COLO829 (cell line): ENCODE measurements at places on chromosomes 12 and 14.

DNA sequence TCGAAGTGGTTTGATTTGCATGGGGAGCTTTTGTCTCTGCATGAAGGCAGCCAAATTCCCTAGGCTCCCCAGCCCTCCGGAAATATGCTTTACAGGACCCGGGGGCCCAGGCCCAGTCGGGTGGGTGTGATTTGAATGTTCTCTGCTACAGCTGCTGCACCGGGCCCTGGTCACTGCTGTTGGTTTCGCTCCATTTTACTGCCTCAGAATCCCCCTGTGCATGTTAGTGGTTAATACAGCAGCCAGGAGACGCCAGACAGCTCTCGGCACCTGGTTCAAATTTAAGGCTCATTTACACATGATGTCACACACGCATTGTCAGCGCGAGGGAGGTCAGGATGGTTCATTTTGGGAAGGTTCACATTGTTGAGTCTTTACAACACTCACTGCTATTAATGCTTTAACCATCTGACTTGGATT is 99.6 kb downstream of the SLC38A6 start:
- DNase-seq: no peak

DNA sequence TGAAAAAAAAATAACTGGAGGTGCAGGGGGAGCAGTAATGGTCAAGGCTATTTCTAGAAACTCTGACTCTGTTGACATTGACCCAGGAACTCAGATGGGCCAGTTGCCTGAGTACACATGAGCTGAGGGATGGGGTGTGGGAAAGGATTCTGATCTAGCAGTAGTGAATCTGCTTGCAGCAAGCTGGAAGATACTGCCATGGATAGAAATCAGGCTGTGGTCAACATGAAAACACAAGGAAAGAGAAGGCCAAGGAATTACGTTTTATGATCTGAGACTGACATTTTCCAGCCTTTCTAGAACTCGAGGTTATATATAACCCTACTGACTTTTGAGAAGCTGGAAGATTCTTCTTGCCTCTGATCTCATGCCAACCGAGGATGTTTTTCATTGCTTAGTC is 90.0 kb downstream of the ANO6 start:
- no peak for DNase-seq

DNA sequence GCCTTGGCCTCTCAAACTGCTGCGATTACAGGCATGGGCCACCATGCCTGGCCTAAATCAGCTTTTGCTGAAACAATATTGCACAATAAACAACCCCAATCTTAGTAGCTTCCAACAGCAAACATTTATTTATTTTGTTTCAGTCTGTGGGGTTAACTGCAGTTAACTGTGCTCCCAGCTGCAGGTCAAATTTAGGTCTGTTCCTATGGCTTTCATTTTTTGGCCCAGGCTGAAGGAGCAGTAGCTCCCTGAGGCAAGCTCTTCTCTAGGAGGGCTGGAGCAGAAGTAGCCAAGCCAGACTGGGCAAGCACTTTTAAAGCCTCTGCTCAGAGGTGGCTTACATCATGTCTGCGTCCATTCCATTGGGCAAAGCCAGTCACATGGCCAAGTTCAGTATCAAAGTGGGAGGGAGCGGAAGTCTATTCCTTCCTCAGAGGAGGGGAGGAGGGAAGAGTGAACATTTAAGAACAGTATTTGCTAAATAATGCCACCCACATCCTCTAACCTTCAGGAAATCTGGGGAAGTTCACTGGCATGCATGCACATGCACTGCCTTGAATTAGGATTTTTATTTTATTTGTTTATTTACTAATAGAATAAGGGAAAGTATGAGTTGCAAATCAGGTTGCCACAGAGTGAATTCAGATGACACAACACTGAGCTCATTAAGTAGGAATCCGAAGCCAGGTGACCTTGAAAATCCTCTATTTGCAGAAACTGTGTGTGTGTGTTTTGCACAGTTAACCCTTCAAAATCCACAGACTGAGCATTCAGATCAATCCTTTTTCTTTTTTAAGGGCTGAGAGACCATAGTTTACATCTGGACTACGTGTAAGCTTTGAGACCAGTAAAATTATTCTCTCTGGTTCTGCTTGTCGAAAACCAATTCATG is 122.0 kb upstream of the SEL1L start:
- no peak for DNase-seq

DNA sequence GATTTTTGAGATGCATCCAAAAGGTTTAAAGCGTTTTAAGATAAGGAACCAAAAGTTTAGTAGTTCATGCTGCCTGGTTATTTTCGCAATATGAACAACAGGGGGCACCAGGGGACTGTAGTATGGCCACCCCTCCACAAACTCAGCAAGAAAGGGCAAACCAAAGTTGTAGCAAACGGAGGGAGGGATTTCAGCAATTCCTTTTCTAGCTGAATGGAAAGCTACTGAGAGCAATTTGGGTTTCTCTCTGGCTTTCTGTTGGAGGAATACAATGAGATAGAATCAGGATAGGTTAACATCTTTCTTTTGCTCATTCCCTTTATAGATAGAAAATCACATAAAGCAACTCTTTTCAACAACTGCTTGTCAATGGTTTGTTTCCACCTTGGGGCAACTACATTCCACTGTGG is 62.5 kb downstream of the DRAM1 start:
- peak; percentile 71 for DNase-seq

DNA sequence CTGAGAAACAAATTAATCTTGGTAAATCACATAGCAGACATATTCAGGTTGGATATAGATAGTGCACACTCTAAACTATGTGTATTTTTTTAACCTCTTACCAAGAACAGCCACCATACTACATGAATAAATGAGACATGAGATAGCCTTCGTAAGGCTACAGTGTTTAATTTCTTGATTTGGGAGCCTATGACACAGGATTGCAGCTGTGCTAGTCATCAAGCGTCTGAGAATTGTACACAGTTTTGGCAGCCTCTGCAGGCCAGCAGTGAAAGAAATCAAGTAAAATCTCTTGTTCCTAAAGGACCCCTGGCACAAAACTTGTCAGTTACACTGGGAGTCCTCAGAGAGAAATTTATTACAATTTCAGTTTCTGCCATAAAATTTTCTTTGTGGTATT is 236.1 kb downstream of the C12orf50 start:
- no peak for DNase-seq

- peak; percentile 35 for DNase-seq
Observed at GRCh38 chr14:51157012-51157411, 62.1 kb upstream of the TRIM9 start.

- DNase-seq: no peak
Observed at GRCh38 chr12:55698241-55698955, 9.3 kb downstream of the ITGA7 start.

- peak; percentile 58 for DNase-seq
Observed at GRCh38 chr12:121858662-121859572, at the start of gene HPD. TSS of gene HPD (minus strand) at chr12:121858859. CDS start at chr12:121858823, 36 bp downstream.

GRCh38 chr12:42262271-42262670 is 24.2 kb upstream of the YAF2 start:
- no peak for DNase-seq

DNA sequence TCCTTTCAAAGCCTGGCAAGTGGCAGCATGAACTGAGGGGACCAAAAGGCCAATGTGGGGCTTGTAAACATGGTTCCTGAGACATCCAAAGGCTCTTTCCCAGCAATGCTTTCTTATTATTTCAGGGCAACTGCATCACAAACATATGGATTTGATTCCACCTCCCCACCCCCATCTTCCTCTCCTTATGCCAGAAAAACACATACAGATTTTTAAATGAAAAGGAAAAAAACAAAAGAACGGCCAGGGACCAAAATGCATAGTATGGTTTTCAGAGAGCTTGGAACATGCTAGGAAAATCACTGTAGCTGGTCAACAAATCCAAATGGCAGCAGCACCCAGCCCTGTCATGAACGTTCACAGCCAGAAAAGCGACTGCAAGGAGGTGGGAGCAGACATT is 167.6 kb downstream of the ANO2 start:
- DNase-seq: no peak

GRCh38 chr14:105605464-105606304 is 79.3 kb downstream of the TMEM121 start:
- DNase-seq: no peak

DNA sequence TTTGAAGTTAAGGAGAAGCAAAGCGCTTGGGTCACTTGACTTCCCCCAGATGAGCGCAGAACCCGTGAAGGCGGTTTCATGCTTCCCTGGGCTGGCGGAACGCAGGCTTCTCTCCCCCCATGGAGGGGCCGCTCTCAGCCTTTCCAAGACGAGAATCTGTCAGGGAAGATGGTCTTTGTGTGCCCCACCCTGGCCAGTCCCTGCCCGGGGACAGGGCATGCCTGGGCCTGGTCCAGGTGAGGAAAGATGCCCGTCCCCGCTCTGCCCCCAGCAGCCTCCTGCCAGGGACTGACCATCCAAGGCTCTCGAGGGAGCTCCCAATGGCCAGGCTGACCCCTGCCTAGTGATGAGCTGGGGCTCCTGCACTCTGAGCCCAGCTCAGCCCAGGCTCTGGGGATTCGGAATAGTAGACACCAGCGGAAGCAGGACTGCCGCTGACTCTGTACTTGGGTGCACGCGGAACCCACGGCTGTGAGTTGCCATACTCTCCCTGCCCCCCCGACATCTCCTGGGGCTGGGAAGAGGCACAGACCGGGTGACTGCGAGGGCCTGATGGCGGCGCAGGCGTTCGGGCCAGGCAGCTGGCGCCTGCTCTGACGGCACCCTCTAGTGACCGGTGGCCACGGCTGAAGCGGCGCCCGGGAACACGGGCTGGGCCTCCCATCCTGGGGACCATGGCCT is 142.2 kb upstream of the FKBP4 start:
- no peak for DNase-seq

GRCh38 chr12:80794551-80794950 is 77.8 kb downstream of the MYF5 start:
- no peak for DNase-seq

GRCh38 chr12:1885599-1886245 is 32.7 kb downstream of the CACNA2D4 start:
- no peak for DNase-seq

DNA sequence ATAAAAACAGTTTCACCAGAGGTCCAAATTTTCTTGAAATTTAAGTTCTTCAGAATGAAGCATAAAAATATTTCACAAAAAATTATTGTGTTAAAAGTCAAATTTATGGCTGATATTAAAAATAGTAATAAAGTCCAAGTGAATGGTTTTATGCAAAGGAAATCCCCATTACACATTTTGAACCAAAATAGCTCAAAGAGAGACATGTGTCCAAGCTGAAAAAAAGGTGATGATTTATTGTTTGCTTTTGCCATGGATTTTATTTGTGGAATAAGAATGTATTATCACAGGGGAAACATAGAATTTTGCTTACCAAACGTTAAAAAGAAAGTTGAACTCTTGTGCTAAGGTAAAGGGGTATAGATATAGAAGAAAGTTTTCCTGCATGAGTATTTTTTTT is 4.6 kb downstream of the FOXG1 start:
- no peak for DNase-seq

- DNase-seq: no peak
Observed at GRCh38 chr12:126369487-126370463, 1304.5 kb downstream of the AACS start.

DNA sequence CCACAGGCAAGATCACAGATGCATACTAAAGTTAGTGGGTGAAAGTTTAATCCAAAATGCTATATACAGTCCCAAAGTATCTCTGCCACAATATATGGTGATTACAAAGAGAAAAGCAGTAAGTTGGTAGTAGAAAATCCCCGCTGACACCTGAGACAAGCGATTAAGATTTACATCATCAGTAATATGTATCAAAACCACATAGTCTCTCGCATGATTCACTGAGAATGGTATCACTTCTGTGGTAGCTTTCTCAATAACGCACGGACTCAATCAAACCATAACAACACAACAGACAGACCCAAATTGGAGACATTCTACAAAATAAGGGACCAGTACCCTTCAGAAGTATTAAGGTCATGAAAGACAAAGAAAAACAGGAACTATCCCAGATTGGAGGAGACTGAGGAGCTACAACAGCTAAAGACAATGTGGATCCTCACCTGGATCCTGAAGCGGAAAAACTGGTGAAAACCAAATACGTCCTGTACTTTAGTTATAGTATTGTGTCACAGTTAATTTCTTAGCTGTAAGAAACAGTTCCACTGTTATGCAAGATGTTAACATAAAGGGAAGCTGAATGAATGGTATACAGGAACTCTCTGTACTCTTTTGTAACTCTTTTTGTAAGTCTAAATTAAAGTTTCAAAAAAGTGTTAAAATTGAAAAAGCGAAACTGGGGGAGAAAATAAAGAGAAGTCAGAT is 51.0 kb downstream of the SPTLC2 start:
- DNase-seq: no peak

DNA sequence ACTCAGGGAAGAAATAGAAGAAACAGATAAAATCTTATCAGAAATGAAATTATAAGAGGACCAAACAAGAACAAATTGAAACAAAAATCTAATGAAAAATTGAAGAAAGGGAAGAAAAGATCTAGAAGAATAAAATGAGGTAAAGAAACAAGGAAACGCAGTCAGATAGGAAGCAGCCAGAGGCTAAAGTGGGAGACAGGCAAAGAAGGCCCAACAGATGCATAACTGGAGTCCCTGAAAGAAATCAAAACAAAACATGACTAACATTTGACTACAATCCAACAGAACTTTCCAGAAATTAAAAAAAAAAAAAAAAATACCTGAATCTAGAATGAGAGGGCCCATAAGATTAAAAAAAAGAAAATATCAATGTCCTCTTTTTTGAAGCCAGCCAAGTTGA is 65.6 kb downstream of the AMN start:
- DNase-seq: no peak

- no peak for DNase-seq
Observed at GRCh38 chr14:33070475-33070874, 131.8 kb downstream of the NPAS3 start.

GRCh38 chr14:27613102-27613501 is 1015.3 kb upstream of the NOVA1 start:
- no peak for DNase-seq

DNA sequence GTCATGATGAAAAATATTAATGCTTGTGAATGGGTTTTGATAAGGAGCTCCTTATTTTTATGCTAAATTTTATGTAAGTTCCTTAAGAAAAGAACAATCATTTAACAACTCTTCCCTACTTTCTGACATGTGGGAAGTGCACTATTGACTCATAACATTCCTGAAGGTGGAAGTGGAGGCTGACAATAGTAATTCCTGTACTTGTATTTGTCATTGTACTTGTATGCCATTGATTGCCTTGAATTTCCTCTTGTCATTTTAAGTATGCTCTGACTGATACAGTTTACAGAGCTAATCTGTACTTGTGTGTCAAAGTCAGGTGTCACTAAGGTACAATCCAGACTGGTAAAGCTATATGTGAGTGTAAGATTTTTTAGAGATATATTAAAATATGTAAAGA is 440.0 kb downstream of the SLC16A7 start:
- no peak for DNase-seq

DNA sequence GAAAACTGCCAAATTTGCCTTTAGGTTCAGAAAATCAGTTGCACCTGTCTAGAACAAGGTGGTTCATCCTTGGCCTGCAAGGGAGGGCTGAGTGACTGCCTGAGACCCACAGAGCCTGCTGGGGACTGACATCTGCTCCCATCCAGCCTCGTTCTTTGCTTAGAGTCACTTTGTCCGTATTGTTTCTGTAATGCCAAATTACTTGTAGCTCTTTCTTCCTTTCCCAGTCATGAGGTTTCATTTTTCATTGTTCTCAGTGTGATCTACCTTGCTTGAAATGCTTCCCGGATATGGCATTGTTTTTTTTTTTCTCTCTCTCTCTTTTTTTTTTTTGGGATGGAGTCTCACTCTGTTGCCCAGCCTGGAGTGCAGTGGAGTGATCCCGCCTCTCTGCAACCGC is 21.3 kb downstream of the TSPAN9 start:
- DNase-seq: no peak

- no peak for DNase-seq
Observed at GRCh38 chr12:6070472-6071257, 53.8 kb downstream of the VWF start.
